ENCODE measurements at places on chromosomes 4 and X.

- no peak for DNase-seq
These were observed 56.5 kb upstream of the PROM1 start for GRCh38 chr4:16140231-16140878.

DNA sequence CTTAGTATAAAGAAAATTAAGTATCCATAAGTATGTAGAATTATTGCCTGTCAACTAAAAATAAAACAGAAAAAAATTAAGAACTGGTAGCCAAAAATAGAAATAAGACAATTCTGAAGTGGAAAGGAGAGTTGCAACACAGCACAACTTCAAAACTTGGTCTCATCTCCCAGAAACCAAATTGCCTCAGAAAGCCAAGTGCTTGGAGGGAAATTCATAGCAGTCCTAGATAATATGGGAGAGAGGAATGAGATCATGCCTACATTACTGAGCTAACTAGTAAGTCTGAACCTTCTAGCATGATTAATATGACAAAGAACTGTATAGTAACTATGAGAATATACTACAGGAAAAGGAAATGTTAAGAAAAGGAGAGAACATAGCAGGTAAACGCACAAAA, 256.5 kb downstream of the LDB2 start:
- DNase-seq = no peak

DNA sequence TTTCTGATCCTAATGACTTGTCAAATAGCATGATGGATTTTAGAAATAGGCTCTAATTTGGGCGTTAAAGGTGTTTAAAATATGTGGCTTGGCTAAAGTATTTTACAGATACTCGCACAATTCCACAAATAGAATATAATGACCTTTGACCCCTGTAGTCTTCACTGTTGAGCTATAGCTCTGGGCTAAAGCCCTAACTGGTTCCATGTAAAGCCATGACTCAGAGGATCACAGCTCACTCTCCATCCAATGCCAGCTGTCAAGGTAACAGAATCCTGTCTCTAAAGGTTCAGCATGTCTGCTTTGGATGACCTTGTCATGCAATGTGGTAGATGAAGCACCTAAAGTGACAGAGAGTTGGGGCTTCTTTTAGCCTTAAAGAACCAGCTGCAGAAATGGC, 42.5 kb downstream of the TLR10 start:
- DNase-seq = no peak

- DNase-seq = no peak
These were observed 13.3 kb downstream of the HNRNPD start for GRCh38 chr4:82360298-82361177.

All from NCI-H1105 (cell line).